Right ventricle myocardium inferior (tissue), 1 donor: ENCODE measurements at places on chromosomes 16 and 17. TPM values are rescaled to one million over a fixed set of nuclear protein-coding genes. Genes with fewer than 3 reads are reported as not detected.

DNA sequence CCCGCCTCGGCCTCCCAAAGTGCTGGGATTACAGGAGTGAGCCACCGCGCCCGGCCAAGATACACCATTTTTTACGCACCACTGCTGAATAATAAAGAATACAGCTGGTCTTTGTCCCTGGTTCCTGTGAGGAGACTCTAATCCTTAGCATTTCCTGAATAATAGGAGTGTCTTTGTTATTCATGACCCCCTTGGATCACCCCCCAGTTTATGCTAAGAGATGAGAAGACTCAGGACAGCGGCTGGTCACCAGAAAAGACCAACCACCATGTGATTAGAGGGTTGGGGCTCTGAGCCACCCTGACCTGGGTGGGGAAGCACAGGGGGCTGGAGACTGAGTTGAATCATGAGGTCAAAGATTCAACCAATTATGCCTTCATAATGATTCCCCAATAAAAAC lies 17.3 kb downstream of the PHLPP2 start:
- DNase-seq: no peak

DNA sequence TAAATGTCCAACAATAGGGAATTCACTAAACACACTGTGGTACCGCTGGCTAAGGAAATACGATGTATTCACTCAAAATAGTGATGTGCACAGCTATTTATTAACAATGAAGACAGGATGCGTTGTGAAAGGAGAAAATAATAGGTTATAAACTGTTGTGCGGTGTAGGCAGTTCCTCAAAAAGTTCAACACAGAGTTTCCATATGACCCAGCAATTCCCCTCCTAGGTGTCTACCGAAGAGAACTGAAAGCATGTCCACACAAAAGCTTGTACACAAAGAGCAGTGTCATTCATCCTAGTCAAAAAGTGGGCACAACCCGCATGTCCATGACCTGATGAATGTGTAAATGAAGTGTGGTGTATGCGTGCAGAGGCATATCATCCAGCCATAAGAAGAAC lies 1.2 kb upstream of the CES1 start:
- DNase-seq: no peak

- no peak for DNase-seq
Observed at GRCh38 chr16:668519-669171, 713 bp downstream of the RHOT2 start.

DNA sequence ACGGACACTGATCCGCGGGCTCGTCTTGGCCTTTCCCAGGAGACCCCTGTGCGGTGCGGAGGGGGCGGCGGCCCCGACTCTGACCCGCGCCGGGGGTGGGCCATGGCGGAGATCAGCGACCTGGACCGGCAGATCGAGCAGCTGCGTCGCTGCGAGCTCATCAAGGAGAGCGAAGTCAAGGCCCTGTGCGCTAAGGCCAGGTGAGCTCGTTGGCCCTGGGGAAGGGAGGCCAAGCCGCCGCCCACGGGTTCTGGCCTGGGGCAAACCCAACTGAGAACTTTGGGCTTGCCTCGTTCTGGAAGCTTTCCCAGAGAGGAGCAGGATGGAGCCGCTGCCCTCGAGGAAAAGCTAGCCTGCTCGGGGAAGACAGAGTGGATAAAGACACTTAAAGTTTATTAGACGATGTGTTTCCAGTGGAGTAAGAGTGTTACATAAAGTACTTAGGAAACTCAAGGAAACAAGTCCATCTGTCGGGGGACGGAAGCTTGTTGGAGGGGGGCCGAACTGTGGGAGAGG lies 540 bp downstream of the PPP4C start:
- no peak for DNase-seq

The ABCC11 gene
- not detected for total RNA-seq
